Activated naive CD4-positive, alpha-beta T cell treated with anti-CD3 and anti-CD28 coated beads, Interleukin-2, amount 50 U/mL, for 16 hours (primary cell): ENCODE measurements at places on chromosomes 16 and 17.

DNA sequence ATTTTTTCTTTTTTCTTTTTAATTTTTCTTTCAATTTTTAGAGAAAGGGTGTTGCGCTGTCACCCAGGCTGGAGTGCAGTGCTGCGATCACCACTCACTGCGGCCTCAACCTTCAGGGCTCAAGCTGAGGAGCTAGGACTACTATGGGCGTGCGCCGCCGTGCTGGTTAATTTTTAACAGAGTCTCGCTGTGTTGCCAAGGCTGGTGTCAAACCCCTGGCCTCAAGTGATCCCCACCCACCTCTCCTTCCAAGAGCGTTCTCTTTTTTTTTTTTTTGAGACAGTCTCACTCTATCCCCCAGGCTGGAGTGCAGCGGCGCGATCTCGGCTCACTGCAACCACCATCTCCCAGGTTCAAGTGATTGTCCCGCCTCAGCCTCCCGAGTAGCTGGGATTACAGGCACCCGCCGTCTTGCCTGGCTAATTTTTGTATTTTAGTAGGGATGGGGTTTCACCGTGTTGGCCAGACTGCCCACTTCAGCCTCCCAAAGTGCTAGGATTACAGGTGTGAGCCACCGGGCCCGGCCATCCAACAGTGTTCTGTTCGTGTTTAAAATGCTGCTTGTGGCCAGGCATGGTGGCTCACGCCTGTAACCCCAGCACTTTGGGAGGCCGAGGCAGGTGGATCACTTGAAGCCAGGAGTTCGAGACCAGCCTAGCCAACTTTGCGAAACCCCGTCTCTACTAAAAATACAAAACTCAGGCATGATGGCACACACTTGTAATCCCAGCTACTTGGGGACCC, 14.5 kb upstream of the RPL13 start:
- DNase-seq = no peak

- DNase-seq = no peak
Observed at GRCh38 chr16:79871906-79872305, 271.4 kb upstream of the MAF start.

GRCh38 chr16:65121870-65122723, at the start of gene CDH11:
Gene CDH11 (minus strand): TSS chr16:65122063. CDS start chr16:65004869, 117,194 bp downstream.
- no peak for DNase-seq

- DNase-seq = no peak
Observed at GRCh38 chr17:49342575-49342936, 19.5 kb downstream of the ZNF652 start.

- DNase-seq = no peak
Observed at GRCh38 chr17:64245218-64246145, 17.6 kb downstream of the TEX2 start.

GRCh38 chr17:7530023-7530900, 18.6 kb upstream of the TNFSF12 start:
- DNase-seq = no peak

DNA sequence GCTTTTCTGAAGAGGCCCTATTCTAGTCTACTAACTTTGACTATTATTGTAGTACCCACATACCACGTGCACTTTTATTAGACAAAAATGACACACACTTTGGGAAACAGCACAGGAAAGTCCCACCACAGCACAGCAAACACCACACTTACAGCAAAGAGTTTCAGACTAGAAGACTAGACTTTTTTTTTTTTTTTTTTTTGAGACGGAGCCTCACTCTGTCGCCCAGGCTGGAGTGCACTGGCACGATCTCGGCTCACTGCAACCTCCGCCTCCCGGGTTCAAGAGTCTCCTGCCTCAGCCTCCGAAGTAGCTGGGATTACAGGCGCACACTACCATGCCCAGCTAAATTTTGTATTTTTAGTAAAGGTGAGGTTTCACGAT, 20.1 kb downstream of the YWHAE start:
- DNase-seq = peak; percentile 28

GRCh38 chr17:76138234-76138895, 2.7 kb downstream of the FOXJ1 start:
- no peak for DNase-seq

- no peak for DNase-seq
Observed at GRCh38 chr16:81522108-81522701, 77.6 kb downstream of the CMIP start.

GRCh38 chr16:68091380-68092261, 6.5 kb downstream of the NFATC3 start:
- DNase-seq = no peak

DNA sequence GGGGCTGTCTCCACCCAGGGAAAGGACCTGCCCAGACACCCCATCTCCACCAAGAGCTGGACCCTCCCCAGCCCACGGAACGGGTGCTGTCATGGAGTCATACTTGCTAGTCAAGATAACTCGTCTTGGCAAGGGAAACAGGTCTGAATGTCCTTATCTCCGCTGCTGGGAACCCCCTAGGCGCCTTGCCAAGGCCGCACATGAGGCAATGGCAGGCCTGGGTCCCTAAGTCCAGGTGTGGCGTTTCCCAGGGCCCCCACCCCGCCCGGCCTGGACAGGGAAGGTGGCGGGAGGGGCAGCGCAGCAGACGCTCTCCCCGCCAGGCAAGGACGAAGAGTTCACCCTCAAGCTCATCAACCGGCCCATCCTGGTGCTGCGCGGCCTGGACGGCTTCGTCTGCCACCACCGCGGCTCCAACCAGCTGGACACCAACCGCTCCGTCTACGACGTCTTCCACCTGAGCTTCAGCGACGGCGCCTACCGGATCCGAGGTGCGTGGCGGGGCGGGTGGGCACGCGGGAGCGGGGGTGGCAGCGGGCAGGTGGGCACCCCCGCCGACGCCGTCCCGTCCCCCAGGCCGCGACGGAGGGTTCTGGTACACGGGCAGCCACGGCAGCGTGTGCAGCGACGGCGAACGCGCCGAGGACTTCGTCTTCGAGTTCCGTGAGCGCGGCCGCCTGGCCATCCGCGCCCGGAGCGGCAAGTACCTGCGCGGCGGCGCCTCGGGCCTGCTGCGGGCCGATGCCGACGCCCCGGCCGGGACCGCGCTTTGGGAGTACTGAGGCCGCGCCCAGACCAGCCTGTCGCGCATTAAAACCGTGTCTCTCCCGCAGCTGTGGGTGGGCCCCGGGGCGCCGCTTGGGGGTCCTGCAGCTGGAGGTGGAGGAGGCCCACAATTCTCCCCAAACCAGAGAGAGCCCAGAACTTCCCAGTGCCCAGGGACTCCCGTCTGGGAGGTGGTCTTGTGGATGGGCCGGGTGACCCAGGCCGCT, 8.4 kb downstream of the FSCN2 start:
- DNase-seq = no peak
